ENCODE measurements at places on chromosomes 2 and 18.

DNA sequence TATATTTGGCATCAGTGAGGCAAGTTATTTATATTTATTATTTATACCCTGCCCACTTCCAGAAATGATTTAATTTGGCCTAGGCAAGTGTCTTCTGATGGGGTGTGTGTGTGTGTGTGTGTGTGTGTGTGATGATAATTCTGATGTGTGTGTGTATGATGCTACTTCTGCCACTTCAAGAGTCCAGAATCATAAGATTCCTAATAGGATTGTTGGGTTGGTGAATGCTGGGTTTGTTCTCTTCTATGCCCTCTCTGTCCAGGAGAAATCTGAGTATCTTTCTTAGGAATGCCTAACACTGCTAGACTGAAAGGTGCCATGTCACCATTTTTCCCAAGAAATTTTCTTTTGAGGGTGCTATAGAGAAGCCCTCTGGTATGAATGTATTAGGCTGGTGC lies 122.5 kb downstream of the SPTBN1 start:
- no peak for DNase-seq

- no peak for DNase-seq
These were observed 345.6 kb downstream of the AKAIN1 start for GRCh38 chr18:4851301-4851976.

DNA sequence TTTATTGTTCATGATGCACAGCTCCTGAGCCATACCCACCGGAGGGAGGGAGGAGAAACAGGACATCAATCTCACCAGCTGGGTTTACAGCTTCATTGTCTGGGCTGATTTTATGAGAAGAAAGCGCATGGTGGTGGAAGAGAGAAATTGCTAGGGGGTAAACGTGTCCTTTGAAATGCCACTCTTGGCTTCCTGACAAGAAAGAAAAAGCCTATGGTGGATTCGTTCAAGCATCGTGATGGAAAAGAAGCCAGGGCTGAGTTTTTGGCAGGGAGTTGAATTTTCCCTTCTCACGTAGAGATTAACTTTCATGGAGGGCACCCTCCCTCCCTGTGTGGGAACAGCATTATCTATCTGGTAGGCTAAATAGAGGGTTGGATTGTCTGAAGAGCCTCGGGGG lies 502.0 kb downstream of the SLC4A3 start:
- DNase-seq = no peak

DNA sequence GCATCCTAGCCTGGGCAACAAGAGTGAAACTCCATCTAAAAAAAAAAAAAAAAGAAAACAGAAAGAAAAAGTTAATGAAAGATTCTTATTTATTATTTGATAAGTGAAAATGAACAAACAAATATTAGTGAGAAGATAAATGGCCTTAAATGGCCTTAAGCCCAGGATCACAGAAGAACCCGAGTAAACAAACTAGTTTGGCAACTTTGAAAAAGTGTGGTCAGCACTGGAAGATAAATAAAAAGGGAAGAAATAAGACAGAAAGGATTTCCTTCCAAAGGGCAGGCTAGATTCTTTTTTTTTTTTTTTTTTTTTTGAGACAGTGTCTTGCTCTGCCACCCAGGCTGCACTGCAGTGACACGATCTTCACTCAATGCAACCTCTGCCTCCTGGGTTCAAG lies 692.4 kb downstream of the CPS1 start:
- no peak for DNase-seq

GRCh38 chr2:112959109-112959812 lies 18.5 kb upstream of the IL36G start:
- no peak for DNase-seq

- DNase-seq = no peak
These were observed 118.4 kb downstream of the MEIS1 start for GRCh38 chr2:66553370-66553769.

All from KG1 (cell line).